ENCODE measurements at places on chromosomes 3 and 15.

DNA sequence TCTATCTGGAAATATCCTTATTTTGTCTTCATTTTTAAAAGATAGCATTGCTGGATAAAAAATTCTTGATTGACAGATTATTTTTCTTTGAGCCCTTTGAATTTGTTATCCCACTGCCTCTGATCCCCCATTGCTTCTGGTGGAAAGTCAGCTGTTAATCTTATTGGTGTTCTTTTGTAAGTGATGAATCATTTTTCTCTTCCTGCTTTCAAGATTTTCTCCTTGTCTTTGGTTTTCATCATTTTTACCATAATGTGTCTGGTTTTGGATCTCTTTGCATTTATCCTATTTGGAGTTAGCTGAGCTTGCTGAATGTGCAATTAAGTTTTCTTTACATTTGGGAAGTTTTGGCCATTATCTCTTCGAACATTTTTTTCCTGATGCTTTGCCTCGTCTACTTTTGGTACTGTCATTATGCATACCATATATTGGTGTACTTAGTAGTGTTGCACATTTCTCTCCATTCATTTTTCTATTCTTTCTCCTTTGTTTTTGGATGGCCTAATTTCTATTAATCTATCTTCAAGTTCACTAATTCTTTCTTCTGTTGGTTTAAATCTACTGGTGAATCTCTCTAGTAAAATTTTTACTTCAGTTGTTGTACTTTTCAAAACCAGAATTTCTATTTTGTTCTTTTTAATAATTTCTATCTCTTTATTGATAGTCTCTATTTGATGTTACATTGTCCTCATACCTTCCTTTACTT, 440.0 kb upstream of the PROK2 start:
- no peak for DNase-seq

DNA sequence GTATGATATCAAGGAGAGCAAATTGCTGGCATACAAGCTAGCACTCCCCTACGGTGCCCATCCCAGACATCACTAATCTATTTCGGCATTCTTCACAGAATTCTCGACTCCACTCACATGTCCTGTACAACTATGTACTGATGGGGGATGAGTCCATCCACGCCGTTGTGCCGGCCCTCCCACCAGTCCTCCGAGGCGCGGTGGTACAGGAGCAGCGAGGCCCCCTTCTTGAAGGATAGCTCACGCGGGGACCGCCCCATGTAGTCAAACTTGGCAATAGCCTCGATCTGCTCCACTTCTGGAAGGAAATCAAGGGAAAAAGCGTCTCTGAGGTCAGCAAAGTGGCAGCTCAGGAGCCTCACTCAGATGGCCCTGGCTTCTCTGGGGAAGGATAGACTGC, 31.0 kb upstream of the RAD18 start:
- DNase-seq, result no peak

- no peak for DNase-seq
Observed at GRCh38 chr3:110246796-110247376, 824.7 kb upstream of the NECTIN3 start.

- no peak for DNase-seq
Observed at GRCh38 chr15:71761649-71762048, 48.7 kb upstream of the NR2E3 start.

DNA sequence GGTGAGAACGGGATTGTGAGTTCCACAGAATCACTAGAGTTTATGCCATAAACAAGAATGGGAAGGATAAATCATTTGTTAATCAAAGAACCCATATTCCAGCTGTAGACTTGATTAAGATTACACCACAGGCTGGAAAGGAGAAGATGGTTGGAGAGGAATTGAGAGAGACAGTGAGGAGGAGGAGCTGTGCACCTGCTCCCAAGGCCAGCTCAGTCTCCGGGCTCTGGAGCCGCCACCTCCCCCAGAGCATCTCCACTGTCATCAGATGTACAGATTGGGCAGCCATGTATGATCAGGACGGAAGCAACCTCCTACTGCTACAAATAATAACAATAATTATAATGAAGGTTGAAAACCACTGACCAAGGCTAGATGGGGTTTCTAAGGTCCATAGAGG, 170.0 kb downstream of the MINAR1 start:
- DNase-seq, result no peak

DNA sequence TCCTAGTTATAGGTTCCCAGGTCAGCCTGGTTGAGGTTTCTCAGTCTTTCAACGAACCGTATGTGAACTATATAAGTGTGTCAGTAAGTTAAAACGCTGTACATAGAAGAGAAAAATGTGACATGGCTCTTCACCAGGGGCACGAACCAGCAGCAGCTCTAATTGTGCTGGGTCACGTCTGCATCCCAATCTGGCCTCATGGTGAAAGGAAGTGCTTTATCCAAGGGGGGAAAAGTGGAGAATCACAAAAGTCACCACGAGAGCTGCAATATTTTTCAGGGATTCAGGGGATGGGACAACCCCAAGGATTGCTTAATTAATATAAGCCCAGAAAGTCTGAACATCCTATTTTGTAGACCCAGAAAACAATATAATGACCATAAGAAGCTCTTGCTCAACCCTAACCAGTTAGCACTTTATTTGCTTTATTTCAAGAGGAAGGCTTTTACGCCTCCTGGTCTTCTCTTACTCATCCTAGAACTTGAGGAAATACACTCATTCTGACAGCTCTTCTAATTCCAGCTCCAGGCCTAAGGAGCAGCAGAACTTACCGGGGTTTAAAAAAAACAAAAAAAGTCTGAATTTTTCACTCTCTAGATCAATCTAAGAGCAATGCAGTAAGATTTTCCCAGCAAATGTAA, 16.5 kb downstream of the ANXA2 start:
- no peak for DNase-seq

DNA sequence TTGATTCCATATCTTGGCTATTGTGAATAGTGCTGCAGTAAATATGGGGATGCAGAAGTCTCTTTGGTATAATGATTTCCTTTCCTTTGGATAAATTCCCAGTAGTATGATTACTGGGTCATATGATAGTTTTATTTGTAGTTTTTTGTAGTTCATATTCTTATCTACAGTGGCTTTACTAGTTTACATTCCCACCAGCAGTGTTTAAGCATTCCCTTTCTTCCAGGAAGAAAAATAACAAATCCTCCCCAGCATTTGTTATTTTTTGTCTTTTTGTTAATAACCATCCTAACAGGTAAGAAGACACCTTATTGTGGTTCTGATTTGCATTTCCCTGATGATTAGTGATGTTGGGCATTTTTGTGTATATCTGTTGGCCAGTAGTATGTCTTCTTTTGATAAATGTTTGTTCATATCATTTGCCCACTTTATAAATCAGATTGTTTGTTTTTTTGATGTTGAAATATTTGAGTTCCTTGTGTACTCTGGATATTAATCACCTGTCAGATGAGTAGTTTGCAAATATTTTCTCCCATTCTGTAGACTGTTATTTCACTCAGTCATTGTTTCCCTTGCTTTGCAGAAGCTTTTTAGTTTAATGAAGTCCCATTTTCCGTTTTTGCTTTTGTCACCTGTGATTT, 163.3 kb upstream of the THRB start:
- no peak for DNase-seq

DNA sequence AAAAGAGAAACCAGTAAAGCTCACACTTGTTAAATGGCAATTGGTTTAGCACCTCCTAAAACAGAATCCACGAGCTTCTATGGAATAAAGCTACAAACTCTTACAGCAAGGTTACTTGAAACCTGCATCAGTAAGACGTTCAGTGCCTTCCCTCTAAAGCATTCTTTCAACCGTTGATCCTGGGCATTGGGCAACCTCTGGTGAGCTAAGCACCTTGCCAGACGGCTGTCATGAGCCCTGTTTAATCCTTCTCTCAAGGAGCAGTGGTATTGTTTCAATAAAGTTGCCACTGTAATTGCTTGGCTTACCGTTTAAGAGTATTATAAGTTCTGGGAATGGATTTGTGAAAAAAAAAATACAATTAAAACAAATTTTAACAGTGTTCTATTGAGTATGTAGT, 75.0 kb downstream of the COL8A1 start:
- no peak for DNase-seq

- no peak for DNase-seq
Observed at GRCh38 chr15:55659481-55659880, 71.3 kb upstream of the PYGO1 start.

DNA sequence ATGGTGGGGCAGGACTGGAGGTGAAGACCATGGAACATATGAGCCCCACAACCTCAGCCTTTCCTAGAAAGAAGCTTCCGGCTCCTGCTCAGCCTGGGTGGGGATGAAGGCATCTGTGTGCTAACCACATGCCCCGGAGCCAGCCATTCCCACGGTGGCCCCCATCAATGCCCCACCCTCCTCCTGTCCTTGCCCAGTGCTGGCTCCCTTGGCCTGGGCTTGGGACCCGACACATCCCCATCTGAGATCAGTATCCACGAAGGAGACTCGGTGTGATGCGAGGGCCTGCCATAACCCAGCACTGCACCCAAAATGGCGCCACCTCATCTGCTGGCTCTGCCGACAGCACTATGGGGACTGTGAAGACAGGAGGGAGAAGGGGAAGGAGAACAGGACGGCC, 16.5 kb upstream of the PLXND1 start:
- no peak for DNase-seq

GRCh38 chr3:10428406-10429091, 76.8 kb downstream of the ATP2B2 start:
- no peak for DNase-seq

DNA sequence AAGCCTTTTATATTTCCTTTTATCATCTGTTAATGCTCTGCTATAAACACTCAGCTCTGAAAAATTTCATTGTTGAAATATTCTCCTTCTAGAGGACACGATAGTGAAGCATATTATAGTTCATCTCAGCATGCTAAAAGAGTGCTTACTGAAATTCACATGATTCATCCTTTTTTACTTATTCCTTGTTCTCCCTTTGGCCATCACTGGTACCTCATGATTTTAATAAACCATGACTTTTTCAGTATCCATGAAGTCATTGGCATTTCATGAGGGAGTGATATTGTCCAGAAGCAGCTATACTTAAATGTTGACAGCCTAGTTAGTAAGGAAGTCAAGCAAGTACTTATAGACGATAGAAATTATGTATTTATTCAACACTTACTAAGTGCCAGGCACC, 112.7 kb downstream of the PROS1 start:
- DNase-seq, result no peak

DNA sequence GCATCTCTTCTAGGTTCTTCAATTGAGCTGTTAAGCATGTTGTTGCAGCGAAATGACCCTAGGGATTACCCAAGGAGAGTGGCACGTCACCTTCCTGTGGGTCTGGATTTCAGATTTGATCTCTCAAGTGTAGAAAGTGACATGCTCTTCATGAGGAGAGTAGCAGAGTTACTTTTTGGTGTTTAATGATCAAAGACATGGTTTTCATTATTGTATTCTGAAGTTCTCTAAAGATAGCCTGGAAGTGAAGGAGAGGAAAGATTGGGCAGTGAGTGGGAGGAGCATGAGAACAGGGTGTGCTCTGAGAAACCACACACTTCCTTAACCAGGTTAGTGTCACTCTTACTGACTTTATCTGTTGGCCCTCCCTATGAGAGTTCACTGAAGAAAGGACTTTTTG, 153.6 kb downstream of the AKAP13 start:
- DNase-seq, result no peak

- DNase-seq, result no peak
Observed at GRCh38 chr15:56017920-56018319, 24.5 kb upstream of the NEDD4 start.

DNA sequence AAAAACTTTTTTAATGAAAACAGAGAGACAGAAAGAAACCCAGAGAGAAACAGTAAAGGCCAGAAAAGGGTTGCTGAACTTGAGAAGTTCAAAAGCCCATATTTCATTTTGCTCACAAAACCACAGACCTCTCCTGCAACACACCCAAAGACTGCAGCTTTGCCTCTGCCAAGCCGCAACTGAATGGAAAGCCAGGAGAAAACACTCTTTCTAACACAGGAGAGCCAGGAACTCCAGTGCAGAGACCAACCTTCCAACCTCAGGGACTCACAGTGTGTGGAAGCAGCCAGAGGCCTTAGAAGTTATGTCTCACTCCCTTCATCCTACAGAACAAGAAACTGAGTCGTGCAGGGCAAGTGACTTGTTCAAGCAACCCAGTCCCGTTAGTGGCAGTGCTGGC, 163.1 kb upstream of the HES1 start:
- DNase-seq, result no peak

DNA sequence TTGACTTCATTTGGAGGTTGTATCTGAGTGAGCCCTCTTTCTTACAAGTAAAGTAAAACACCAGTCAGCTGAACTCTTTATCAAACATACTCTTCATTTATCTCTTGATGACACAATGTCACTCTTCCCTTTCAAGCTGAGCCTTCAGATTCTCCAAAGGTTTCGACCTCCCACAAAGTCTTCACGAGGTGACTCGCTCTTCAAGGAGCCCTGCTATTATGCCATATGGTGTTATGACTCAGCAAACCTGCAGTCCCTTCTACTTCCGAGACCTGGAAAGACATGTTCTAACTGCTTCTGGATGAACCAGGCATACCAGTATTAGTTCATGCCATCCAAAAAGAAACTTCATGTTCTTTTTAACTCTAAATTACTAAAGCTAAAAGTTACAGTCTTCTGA, 23.1 kb downstream of the AADAC start:
- DNase-seq, result no peak
